Nucleus accumbens (tissue), 56 donors: ENCODE measurements at places on chromosomes 16 and 17.

- DNase-seq = no peak
These were observed 96.1 kb downstream of the C17orf67 start for GRCh38 chr17:56737421-56738161.

- no peak for DNase-seq
These were observed 7.4 kb downstream of the HS3ST3A1 start for GRCh38 chr17:13594310-13594709.

DNA sequence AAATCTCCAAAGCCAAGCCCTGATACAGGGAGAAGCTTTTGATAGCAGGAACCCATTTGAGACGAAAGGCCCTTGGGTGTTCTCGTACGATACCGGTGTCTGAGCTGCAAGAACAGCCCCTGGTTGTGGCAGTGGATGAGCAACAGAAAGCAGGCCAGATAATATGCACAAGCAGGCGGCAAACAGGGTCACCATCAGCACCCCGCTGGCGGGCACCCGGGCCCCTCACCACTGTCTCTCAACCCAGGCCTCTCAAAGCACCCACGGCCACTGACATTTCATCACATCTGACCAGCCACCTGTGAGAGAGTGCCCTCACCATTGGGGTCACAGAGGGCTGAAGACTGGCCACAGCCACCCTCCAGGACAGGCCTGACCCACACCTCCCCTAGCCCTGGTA, 230.4 kb downstream of the C16orf78 start:
- no peak for DNase-seq

GRCh38 chr17:8146381-8147140, 5.6 kb downstream of the PER1 start:
- no peak for DNase-seq

DNA sequence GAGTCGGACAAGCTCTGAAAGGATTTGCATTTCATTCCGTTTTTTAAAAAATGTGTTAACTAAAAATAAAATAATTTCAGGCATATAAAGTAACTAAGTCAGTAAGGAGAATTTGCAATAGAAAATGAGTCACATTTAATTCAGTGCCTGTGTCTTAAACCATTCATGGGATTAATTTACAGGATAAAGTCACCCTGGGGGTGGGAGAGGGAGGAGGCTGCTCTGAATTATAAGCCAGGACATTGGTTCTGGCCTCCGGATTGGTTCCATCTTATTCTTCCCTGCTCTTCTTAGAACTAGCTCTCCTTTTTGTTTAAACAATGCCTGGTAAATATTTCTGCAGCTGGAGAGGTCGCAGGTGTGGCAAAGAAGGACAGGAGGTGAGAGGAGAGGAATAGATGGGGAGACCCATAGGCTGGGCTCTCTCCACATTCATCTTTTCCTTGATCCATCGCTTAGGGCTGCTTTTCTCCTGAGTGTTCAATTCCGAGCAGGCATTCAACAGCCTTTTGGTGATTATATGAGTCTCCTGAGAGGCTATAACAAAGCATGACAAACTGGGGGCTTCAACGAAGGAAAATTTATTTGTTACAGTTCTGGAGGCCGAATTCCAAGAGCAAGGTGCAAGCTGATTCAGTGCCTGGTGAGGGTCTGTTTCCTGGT, 319.2 kb downstream of the PHKB start:
- DNase-seq = no peak

DNA sequence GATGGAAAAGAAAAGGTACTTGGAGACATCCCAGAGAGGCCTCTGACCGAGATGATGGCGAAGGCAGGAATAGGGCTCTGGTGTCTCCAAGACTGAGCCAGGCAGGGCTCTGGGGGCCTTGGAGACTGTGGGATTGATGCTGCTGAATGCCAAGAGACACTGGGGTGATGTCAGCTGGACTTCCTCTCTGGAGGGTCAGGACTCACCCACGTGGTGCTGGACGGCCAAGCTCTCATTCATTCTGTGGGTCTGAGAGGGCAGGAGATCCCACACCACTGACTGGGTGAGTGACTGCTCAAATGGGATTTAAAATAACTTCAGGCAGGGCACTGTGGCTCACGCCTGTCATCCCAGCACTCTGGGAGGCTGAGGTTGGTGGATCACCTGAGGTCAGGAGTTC, 64.8 kb downstream of the NT5M start:
- no peak for DNase-seq

- DNase-seq = no peak
These were observed 696 bp downstream of the NETO2 start for GRCh38 chr16:47142821-47143676.

DNA sequence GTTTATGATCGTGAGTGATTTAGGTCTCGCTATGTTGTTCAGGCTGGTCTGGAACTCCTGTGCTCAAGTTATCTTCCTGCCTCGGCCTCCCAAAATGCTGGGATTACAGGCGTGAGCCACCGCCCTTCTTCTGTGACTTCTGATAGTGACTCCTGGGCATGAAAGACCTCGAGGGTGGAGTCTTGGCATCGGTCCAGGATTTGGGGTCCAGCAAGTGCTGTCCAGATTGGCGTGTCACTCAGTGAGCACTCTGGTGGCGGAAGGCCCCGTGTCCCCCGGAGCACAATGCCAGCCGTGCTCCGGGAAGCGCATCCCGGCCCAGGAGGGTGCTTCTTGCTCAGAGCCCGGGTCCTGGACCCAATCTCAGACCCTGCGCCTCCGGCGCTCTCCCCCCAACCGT, 6.8 kb downstream of the OR1F1 start:
- DNase-seq = no peak

- DNase-seq = no peak
These were observed 1387.9 kb downstream of the CDH8 start for GRCh38 chr16:60648290-60648689.

DNA sequence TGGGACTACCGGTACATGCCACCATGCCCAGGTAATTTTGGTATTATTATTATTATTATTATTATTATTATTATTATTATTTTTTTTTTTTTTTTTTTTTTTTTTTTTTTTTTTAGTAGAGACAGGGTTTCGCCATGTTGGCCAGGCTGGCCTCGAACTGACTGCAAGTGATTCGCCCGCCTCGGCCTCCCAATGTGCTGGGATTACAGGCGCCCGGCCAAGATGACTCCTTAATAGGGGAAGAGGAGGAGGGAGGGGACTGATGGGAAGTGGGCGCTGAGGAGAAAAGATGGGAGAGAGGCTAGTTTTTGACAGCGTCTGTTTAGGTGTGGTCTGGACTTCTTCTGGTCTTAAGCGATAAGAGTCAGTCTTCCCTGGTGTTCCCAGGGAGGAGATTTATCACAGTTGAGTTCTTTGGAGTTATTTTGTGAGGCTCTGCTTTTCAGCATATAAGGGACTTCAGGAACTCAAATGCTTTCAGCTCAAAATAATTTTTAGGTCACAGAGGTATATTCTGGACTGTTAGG, 34.4 kb upstream of the SLC5A10 start:
- DNase-seq = no peak

DNA sequence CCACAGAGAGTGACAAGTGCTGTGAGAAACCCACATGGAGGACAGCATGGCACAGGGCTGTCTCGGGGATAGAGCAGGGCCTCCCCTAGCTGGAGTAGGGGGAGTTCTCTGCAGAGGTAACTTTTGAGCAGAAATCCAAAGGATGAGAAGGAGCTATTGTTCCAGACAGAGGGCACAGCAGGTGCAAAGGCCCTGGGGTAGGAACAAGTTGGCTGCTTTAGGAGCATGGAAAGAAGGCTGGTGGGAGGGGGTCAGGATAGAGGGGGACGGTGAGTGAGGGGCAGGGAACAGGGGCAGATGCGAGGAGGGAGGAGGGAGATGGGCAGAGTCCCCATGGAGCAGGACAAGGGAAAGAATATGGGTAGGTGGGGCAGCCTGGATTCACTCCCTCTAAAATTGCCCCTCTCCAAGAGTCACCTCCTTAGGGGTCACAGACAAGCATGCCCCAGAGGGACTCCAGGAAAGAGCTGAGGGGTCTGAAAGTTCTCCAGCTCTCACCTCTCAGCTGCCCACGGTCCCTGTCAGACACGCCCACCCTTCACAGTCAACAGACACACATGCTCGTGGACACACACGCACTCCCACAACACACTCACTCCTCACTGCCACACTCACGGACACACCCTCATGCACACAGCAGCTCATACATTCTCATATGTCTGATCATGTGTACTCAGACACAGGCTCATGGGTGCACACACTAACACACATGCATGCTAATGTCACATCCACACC, 110.7 kb downstream of the LITAF start:
- DNase-seq = no peak

DNA sequence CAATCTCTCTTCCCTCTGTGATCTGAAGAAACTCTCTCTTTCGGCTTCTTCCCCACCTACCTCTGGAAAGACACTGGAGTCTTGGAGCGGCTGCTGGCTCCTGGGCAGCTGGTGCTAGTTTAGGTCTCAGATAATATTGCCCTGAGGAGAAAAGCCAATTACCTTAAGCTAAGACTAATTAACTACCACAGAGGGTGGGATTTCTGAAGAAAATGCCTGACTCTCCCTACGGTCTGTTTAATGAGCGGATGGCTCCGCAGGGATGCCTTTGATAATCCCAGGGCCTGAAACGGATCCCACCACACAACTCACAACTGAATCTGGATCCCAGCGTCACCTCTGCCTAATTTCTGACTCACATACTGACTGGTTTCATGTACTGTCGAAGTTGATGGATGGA, 127.0 kb upstream of the NLRP1 start:
- no peak for DNase-seq

GRCh38 chr17:63834431-63835166, 7.1 kb upstream of the FTSJ3 start:
- DNase-seq = peak; percentile 28

- DNase-seq = no peak
These were observed 368.2 kb downstream of the SLC39A11 start for GRCh38 chr17:72724267-72724666.

GRCh38 chr16:22008215-22009059, 526 bp downstream of the MOSMO start:
- DNase-seq = peak; percentile 30

- no peak for DNase-seq
These were observed 22.5 kb downstream of the STAT5A start for GRCh38 chr17:42310787-42311215.

GRCh38 chr16:70788668-70789594, 12.0 kb downstream of the VAC14 start:
- DNase-seq = no peak

- peak; percentile 81 for DNase-seq
These were observed 3.0 kb downstream of the ALDH3A1 start for GRCh38 chr17:19744922-19745757.

- peak; percentile 57 for DNase-seq
These were observed 4.9 kb downstream of the TNRC6C start for GRCh38 chr17:77963441-77963840.

DNA sequence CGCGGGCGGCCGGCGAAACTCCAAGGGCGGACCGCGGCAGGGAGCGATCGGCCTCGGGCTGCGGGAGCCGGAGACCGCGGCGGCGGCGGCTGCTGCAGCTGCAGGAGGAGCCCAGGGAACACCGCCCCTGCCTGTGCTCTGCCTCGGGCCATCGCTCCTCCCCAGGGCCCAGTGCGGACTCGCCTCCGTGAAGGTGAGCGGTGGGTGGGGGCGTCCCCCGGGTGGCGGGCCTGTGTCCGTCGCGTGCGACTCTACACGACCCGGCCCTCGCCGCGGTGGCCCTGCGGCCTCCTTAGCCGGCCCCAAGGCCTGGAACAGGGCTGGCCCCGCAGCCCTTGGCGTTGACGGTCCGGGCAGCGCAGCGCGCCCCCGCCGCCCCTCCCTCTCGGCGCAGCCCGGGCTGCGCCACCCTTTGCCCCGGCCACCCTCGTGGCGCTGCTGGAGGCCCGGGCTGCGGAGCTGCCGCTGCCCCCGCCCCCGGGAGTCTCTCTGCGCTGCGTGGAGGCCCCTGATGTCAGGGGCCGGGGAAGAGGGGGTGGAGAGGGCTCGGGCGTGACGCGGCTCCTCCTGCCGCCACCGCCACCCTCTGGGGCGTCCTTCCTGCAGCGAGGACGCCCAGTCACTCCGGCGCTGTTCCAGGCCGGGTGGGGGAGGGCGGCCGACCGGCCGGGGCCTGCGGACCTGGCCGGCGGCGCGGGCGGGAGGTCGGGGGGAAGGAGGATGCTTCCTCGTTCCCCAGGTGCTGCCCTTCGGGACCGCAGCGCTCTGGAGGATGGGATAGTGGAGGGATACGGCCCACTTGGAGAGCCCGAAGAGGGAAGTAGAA, 485 bp downstream of the DYNLL2 start:
- DNase-seq = no peak
